Brain (organoid and tissue), 16 donors: ENCODE measurements at places on chromosomes 7 and 10.

- no peak for DNase-seq
Observed at GRCh38 chr10:70891627-70892026, 3.3 kb upstream of the PCBD1 start.

- DNase-seq = no peak
Observed at GRCh38 chr10:28734938-28735759, 57.8 kb downstream of the BAMBI start.

- peak; percentile 91 for DNase-seq
Observed at GRCh38 chr10:96833220-96834001, 1.3 kb downstream of the LCOR start.

- DNase-seq = no peak
Observed at GRCh38 chr7:123784263-123784662, 35.5 kb upstream of the WASL start.

DNA sequence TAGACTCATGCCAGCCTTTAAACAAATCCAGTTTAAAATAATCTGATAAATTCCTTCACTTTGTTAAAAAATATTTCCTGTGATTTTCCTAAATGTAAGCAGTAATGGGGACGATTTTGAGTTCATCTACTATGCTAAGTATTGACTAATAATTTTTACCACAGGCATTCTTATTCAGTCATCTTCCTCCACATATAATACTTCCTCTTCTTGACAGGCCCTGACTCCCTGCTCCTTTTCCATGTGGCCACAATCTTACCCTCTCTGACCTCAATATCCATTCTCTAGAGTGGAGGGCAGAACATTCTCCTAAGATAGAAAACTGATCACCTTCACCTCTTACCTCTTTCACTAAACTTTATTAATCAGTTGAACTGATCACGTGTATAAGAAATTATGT is 7.8 kb downstream of the DNAJC2 start:
- DNase-seq = no peak

DNA sequence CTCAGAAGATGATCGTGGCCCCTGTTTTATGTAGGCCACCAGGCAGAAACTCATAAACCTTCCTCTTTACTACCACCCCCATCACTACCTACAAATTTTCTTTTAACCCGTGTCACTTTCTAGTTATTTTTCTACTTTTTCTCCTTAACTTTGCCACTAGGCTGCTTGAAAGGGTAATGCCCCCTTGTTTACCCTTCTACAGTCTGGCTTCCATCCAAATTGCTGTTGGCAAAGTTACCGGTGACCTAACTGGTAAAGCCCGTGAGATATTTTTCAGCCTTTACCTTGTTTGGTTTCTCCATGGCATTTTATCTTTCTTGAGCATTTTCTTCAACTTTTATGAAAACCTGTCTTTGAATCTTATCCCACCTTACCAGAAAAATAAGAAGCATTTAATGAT is 153.0 kb downstream of the WNT2 start:
- DNase-seq = no peak

DNA sequence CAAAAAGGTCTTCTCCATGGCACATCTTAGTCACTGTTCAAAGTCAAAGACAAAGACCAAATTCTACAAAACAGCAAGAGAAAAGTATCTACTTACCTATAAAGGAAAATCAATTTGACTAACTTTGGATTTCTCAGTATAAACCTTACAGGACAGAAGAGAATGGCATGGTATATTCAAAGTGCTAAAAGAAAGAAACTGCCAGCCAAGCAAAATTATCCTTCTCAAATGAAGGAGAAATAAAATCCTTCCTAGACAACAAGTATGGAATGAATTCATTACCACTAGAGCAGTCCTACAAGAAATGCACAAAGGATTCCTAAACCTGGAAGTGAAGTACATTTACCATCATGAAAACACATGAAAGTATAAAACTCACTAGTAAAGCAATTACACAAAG is 235.5 kb downstream of the STK31 start:
- DNase-seq = no peak

DNA sequence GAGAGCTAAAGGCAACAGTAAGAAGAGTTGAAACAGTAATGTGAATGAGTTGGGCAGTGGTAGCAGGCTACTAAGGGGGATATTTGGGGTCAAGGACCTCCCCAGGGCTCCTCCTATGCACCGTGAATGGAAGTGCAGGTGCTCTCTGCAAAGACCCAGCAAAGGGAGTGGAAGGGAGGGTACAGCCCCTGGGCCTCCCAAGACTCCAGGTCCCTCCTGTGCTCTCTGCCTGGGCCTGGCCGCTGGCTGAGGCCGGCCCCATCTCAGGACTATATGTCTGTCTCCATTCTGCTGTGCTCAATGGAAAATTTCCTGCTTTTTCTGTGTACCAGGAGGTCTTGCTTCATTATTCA is 372.1 kb upstream of the MKI67 start:
- DNase-seq = no peak

DNA sequence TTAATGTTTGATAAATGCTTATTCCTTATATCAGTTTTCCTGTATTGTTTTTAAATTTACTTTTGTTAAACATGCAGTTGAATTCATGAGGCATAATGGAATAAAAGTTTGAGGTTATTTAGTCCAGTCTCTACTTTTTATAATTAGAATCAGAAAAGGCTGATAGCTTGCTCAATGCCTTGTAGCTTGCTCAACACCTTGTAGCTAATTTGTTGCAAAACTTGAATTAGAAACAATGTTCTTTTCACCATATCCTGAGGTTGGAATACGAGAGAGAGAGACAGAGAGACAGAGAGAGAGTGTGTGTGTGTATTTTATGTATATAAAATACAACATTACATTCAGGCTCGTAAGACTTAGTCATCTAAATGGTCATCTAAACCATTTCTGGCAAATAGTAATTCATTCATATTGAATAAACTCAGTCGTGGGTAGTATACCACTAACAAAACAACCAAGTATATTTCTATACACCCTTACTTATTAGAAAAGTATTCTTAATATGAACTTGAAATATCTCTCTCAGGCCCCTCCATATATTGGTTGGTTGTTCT is 243.5 kb downstream of the ADK start:
- no peak for DNase-seq

DNA sequence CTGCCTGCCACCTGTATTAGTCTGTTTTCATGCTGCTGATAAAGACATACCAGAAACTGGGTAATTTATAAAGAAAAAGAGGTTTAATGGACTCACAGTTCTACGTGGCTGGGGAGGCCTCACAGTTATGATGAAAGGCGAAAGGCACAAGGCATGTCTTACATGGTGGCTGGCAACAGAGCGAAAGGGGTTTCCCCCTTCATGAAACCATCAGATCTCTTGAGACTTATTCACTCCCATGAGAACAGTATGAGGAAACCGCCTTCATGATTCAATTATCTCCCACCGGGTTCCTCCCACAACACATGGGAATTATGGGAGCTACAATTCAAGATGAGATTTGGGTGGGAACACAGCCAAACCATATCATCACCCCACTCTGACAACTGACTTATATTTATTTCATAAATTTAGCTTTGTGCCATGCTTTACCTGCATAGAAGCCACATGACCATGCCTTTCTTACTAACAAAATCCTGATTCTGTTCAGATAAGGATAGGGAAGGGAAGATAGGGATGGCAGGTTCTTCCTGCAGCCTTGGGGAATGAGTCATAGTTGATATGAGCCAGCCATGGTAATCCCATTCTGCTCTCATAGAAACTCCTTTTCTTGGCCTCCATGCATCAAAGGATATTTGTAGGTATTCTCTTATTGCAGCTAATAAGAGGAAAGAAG is 191.3 kb upstream of the AGK start:
- DNase-seq = no peak

DNA sequence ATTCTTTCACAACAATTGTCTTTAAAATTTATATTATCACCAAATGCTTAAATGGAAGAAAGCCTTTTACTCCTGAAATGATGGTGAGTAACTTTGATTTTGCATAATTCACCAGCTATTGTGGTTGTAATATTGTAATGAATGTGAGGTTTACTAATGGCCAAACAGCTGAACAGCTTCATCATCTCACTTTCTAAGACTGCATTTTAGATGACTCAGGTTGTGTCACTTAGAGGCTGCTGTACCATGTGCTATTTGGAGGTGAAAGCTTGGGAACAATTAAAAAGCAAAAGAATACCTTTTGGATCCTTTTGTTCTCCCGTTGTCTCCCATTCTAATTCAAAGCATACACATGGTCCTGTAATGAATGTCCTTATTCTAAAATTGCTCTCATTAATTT is 604.0 kb upstream of the PFKP start:
- no peak for DNase-seq

DNA sequence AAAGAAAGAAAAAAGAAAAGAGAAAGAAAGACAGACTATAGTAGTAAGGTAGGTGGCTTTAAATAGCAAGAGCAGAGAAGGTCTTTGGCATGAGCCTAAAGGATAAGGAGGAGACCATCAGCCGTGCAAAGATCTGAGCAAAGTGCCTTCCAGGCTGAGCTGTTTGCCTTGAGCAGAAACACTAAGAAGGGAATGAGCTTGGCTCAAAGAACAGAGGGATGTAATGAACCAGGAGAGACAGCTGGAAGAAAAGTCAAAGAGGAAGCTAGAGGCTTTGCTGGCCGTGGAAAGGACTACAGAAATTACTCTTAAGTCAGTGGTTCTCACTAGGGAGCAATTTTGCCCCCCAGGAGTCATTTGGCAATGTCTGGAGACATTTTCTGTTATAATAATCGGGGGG is 228.6 kb downstream of the FGFR2 start:
- no peak for DNase-seq

DNA sequence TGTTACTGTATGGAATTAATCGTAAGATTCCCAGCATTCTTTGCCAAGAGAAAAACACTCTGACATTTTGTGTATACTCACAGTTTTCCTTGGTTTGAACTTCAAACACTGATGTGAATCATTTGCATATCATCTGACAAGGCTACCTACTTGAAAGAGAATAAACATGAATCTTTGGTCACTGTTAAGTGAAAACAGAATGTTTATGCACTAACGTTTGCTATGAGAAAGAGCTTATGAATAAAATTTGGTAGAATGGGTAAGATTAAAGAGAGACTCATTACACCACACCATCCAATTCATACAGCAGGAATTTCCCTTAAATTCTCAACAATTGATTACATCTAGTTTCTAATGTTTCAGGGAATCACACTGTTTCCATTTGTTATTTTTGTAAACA is 46.6 kb downstream of the MACC1 start:
- no peak for DNase-seq

GRCh38 chr7:141497391-141497790 is 53.8 kb upstream of the AGK start:
- no peak for DNase-seq

DNA sequence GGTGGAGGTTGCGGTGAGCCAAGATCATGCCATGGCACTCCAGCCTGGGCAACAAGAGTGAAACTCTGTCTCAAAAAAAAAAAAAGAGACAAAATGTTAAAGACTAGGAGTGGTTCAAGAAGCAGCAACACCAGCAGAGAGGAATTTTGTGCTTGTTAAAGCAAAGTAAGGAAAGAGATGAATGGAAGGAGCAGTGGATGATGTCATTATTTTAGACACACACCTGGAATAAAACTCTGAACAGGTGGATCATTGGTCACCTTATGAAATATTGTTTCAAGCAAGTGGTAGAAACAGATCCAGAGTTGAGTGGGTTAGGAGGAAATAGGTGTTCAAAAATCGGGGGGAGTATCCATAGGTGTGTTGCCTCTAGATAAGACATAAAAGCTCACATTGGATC is 129.7 kb upstream of the FRMD4A start:
- DNase-seq = no peak

- DNase-seq = no peak
Observed at GRCh38 chr10:119203006-119203405, 4.4 kb upstream of the GRK5 start.
